Thoracic aorta (tissue), 2 donors: ENCODE measurements at places on chromosomes 3 and 15. TPM values are rescaled to one million over a fixed set of nuclear protein-coding genes. Genes with fewer than 3 reads are reported as not detected.

Gene STRC
- total RNA-seq: 1.2 TPM

Gene CIB2
- 1.2 TPM for total RNA-seq

Gene RGMA
- 22.1 TPM for total RNA-seq

Gene SEMA6D
- total RNA-seq: 15.3 TPM

Gene CFAP20DC
- not detected for total RNA-seq

Gene PCYT1A
- 102 TPM for total RNA-seq

Gene SLC12A1
- total RNA-seq: 0.85 TPM

Gene OR5K2
- total RNA-seq: not detected

Gene AQP9
- 10.0 TPM for total RNA-seq

Gene FAM81A
- 0.14 TPM for total RNA-seq

Gene ARMC8
- total RNA-seq: 82.7 TPM

Gene GABRR3
- total RNA-seq: not detected

Gene CLSTN2
- total RNA-seq: 7.6 TPM

Gene TMEM207
- not detected for total RNA-seq

Gene PLSCR5
- not detected for total RNA-seq

Gene RBPMS2
- not detected for total RNA-seq

- DNase-seq: no peak
Measured at GRCh38 chr3:169278092-169278491, 385.4 kb downstream of the MECOM start.

DNA sequence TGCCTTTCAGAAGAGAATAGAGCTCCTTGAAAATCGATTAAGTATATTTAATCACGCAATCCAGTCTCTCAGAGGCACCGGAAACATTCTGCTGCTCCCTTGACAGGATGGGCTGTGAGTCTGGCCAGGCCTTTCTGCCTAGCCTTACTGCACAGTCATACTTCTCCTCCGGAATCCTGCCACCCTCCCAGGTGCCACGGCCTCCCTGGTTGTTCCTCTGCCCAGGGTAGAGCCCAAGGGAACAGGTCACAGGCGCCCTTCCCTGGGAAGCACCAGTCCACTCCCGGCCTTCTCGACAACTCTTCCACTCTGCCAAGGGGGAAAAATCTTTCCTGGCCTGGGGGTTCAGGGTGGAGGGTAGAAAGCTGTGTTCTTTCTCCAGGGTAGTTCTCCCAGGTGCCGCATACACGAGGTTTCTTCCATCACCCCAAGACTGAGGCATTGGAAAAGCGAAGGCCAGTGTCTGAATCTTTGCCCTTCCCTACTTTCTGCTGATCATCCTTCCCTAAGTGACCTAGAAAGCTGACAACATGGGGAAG is 17.4 kb upstream of the SYNM start:
- DNase-seq: no peak

GRCh38 chr3:185701611-185702261 is 115.6 kb downstream of the SENP2 start:
- DNase-seq: no peak

GRCh38 chr15:67170143-67170925 is 84.1 kb downstream of the AAGAB start:
- DNase-seq: no peak

- DNase-seq: no peak
Measured at GRCh38 chr3:150094150-150094933, 123.6 kb upstream of the PFN2 start.

- no peak for DNase-seq
Measured at GRCh38 chr15:57138349-57138788, 219.9 kb downstream of the TCF12 start.

GRCh38 chr15:23397779-23398178 is 43.2 kb downstream of the GOLGA8S start:
- DNase-seq: no peak

GRCh38 chr3:164018500-164018899 is 1059.8 kb downstream of the SI start:
- DNase-seq: no peak

DNA sequence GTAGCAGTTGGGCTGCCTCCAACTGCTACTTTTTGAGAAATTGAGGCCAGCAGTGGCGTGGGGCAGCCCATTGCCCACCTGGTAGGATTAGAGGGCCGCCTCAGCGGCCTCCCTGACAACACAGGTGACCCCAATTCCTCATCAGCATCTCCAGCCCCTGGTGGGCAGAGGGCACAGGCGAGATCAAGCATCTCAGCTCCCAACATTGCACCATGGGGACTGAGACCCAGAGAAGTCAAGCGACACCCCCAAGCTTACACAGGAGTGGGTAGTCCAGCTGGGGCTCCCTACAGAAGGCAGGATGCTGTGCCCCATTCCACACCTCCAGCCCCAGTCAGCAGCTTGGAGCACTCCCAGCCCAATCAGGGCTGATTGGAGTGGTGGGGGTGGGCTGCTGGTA is 228 bp upstream of the H1-8 start:
- DNase-seq: no peak

- DNase-seq: no peak
Measured at GRCh38 chr3:14949126-14949525, 1.7 kb downstream of the NR2C2 start.

DNA sequence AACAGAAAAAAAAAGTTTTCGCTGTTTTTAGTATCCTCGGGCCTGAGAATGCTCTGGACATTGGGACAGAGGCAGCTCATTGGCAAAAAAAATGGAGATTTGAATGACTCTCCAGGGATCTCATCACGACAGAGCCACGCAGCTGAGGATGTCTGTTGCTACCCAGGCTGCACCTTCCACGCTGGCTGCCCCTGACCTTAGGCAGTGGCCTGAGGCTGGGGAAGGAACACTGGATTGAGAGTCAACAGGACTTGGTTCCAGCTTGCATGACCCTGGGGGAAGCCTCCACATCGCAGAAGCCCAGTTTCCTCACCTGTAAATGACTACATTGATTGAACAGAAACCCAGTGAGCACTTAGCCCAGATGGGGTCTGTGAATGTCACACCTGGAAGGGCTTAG is 8.7 kb upstream of the ACSBG1 start:
- DNase-seq: no peak

DNA sequence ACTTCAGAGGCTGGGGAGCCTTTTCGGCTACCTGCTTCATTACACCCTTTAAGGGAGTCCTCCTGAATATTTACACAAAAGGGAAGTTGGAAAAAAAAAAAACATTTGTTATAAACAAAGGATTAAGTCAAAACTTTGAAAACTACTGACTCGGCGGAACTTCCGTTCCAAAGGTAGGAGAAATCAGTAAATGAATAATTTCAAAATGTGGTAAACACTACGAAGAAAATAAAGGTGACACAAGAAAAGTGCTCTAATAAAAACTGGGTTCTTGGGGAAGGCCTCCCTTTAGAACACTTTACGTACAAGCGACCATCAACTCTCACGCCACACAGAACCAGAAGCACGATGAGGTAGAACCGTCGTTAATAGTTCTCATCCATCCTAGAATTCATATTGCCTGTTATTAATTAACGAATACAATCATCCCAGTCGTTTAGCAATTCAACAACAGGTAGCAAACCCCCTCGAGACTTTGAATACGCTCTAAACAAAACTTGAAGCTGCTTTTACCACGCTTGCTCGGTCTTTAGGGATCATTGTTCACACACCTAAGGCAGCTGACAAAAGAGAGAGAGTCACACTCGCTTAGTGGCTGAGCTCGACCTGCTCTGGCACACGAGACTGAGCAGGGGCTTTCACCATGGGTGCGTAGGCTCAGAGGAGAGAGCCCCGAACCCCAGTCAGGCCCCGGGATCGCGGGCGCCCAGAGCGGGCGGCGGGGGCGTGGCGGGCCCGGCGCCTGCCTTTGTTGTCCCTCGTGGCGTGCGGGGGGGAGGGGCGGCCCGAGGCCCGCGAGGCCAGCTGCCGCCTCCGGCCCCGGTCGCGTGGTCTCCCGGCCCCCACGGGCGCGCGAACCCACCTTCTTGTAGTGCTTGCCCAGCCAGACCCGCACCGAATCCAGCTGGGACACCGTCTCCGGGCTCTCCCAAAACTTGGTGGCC is 680 bp downstream of the SMARCC1 start:
- DNase-seq: no peak

DNA sequence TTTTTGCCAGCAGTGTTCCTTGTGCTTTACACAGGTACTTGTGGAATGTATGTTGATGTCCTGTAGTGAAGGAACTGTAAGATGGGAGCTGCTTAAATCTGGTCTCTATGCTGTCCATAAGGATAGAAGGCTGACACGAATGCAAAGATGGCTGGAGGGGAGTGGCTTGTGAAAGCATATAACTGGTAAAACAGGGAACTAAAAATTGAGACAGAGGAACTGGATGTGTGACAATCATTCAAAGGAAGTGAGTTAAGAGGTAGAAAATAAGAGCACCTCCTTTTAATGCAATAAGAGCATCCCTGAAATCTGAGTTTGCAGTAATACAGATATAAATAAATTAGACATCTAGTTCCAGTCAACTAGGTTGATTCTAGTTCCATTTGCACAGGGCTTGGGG is 35.2 kb downstream of the RNF13 start:
- no peak for DNase-seq

DNA sequence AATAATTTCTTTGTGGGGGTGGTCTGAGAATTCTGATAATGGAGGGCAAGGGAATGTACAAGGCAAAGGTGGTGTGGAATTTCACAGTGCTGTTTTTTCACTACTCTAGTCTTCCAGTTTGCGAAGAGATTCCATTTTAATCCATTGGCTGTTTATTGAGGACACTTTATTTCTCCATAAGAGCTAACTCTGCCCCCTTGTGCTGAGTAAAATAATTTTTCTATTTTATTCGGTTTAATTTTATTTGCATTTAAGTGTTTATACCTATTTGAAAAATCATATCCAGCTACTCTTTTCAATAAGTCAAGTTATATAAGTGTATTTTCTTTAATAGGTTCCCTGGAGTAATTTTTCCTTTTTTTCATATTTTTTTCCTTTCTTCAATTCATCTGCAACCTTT is 840.1 kb downstream of the TUSC7 start:
- no peak for DNase-seq

- DNase-seq: no peak
Measured at GRCh38 chr3:168398371-168399025, 302.8 kb upstream of the GOLIM4 start.

GRCh38 chr15:62241135-62241770 is 76.2 kb upstream of the C2CD4B start:
- DNase-seq: no peak

GRCh38 chr3:111913163-111913763 is 54.2 kb downstream of the PHLDB2 start:
- no peak for DNase-seq

DNA sequence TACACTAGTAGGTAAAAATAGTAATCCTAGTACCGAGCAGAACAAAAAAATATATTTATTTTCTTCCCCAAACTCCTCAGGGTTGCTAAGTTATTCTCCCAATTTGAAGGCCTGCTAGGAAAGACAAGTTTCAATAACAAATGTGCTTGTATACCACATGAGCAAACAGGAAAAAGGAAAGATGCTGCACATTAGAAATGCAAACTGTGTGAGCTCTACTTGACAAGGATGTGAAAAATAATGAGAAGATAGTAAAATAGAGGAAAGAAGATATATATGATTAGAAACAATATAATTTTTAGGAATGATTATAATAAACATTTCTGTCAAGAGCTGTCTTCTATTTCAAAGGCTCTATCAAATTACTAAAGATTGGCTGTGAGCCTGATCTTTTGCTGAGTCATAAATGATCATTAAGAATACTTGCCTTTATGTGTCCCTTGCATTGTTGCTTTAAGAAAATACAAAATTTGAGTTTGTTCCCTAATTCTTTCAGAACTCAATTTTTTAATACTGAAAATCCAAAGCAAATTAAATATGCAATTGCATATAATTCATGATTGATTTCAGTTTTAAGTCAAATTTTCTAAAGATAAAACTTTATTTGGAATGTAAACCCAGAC is 174.2 kb downstream of the NEK10 start:
- no peak for DNase-seq

DNA sequence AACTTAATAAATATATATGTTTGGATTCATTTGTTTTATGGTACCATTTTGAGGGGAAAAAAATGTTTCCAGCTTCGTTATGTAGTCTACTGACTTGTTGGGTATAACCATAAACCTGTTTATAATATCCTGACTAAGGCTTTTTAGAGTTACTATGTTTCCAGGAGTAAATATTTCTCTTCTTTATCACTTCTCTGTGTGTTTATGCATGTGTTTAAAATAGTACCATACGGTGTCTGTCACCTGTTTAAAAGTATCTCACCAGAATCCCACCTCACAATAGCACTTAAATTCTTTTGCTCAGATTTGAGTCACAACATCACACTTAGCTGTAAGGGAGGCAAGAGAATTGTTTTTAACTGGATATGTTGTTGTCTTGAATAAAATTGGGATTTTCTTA is 15.1 kb downstream of the LACTB start:
- no peak for DNase-seq

GRCh38 chr3:31462050-31462569 is 70.6 kb upstream of the STT3B start:
- DNase-seq: no peak

GRCh38 chr15:78996894-78997275 is 52.0 kb upstream of the CTSH start:
- no peak for DNase-seq
